ENCODE measurements at places on chromosomes 3 and 15. TPM values are rescaled to one million over a fixed set of nuclear protein-coding genes. Genes with fewer than 3 reads are reported as not detected.

PSTPIP1 gene
- total RNA-seq = 4.4 TPM

DNA sequence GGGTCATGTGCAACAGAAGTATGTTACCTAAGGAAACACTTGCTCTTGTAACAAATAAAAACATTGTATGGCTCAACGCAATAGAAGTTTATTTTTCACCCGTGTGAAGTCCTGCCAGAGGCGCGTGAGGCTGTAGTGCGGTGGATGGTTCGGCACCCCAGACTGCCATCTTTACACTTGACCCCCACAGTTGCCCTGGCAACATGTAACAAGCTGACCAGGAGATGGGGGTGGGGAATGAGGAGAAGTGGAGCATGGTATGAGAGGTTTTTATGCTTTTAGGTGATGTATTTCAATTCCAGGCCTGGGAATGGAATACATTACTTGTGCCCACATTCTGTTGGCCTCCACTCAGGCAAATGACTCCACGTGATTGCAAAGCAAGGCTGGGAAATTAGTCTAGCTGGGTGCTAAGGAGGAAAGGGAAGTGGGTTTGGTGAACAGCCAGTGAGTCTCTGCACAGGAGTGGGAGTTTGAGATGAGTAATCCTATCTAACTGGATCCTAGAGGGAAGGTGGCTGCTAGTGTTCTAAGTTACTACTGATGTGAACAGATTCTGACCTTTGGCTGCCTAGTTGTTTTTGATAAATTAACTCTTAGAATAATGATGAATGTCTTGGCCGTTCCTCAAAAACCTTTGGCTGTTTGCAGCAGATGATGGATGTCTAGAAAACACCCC, 33.8 kb upstream of the GREM1 start:
- no peak for DNase-seq

DNA sequence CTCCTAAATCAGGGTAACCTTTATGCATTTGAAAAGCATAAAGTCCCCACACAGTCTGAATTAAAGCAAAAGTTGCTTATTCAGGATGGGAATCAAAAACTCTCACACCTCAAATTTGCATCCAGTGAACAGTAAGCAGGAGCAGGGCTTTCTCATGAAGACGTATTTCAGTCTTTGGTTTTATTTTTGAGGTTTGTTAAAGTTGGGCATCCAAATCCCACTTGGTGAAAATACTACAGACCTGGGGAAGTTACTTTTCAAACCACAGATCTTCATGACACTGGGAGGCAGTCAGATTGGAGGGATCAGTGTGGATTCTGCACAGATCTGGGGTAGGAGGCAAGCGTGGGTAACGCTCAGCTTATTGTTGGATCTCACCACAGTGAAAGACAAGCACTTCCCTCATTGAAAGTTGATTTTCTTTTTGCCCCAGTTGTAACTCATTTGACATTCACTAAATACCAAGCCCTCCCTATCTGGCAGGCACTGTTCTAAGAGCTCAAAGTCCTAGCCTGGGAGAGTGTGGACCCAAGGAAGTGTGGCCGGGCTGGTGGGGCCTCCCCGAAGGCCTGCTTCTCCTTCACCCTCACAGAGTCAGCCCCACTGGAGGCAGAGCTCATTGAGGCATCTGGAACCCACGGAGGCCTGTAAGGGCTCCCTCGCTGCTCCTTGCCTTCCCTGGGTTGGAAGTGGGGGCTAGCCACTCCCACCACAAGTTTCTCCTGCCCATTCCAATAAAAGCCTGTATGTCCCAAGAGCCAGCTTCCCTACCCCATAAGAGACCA, 783 bp upstream of the ISG20 start:
- no peak for DNase-seq

GRCh38 chr3:32401126-32401525, 9.5 kb downstream of the CMTM7 start:
- no peak for DNase-seq

- DNase-seq = no peak
These were observed 377.0 kb downstream of the OCA2 start for GRCh38 chr15:27722102-27722501.
